ENCODE measurements at places on chromosomes 11 and 22.

DNA sequence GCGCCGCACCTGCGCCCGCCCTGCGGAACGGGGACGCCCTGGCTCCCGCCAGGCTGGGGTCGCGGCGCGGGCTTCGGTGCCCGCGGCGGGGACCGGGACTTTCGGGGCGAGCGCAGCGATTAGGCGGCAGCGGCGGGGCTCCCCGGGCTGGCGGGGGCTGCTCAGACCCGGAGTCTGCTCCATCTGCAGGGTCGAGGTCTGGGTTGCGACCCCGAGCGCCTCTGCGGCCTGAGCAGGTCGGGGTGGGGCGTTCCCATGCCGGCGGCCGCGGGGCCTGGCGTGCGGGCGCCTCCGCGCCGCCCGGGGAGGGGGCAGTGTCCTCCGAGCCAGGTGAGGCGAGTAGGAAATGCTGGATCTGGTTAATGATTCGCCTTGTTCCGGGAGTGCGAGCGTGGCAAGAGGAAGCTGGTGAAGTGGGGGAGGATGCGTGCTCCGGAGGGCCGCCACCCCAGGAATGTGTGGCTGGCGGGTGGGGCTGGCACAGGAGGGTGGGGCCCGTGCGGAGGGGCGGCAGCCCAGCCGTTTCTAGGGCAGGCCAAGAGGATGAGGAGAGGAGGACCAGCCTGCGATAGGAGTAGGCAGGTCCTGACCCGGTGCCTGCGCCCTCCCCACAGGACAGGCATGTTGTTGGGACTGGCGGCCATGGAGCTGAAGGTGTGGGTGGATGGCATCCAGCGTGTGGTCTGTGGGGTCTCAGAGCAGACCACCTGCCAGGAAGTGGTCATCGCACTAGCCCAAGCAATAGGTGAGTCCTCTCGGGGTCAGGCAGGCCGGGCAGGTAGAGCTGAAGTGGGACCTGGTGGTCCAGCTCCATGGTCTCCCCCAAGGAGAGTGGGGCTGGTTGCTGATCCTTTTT, 606 bp downstream of the RASSF7 start:
- DNase-seq, result no peak

DNA sequence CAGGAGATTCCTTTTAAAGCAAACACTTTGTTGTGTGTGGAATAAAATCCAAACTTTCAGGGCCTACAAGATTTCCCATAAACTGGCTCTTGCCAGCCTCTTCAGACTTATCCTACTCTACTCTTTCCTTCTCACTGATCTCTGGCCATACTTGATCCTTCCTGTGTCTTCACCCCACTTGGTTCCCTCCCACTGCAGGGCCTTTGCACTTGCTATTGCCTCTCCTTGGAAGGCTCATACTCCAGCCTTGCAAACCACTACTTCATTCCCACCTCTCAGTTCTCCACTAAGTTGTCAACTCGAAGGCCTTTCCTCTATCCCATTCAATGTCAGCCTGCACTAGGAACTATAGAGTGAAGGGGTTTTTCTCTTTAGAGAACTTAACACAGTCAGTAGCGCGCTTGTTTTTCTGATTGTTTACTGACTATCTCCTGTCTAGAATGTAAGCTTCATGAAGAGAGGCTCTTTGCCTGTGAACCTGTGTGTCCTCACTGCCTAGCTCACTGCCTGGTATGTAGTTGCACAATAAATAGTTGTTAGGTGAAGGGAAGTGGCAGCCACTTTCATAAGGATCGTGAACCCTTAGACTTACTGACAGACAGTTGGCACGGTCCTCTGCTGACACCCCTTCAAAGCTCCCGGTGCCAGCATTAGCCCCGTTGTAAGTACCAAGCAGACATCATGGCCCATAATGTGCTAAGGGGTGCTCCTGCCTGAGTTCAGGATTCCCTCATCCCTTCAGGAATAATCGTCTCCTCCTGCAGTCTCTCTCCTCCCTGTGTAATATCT, 833 bp upstream of the ME3 start:
- DNase-seq, result no peak

- no peak for DNase-seq
These were observed 603.9 kb upstream of the CADM1 start for GRCh38 chr11:116108161-116108560.

DNA sequence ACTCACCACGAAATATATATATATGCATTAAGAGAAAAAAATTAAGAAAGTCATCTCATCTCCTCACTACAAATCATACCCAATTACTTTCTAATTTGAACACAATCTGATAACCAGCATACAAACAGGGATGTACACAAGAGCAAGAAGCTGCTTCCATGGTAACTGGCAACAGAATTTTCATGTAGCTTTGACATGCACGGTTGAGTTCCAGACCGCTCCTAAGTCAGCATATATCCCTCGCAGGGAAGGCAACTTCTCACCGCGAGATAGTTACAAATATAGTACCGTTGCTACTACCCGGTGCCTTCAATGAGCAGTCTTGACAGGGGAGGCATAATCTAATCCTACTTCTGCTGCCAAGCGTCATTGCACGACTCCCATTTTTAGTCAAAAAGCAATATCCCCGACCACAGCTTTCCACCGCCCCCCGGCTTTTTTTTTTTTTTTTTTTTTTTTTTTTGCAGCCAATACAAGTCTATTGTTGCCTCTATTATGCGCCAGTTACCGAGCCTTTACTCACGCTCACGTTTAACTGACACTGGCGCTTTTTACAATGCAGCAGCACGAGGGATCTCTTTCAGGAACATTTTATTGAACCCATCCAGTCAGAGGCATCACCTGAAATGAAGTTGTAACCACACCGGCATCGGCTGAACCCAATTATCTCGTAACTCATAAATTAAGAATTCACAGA, 2.2 kb downstream of the CADM1 start:
- no peak for DNase-seq

DNA sequence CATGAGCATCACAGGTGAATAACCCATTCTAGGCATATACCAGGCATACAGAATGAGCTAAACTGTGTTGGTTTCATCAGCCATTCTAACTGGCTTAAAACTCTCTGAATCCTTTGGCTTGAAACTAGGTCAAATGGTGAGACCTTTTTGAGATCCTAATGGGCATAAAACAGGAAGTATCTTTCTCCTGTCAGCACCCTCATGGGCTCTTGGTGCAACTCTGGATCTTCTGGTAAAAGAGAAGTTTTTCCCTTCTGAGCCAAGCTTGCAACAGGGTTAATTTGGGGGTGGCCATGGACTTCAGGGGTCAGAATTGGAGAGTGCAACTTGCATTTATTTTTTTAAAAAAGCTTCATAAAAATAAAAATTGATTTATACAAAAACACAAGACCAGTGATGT, 67.9 kb upstream of the GRAMD1B start:
- DNase-seq, result no peak

GRCh38 chr11:96390488-96390792, 627 bp downstream of the JRKL start:
- DNase-seq, result no peak

DNA sequence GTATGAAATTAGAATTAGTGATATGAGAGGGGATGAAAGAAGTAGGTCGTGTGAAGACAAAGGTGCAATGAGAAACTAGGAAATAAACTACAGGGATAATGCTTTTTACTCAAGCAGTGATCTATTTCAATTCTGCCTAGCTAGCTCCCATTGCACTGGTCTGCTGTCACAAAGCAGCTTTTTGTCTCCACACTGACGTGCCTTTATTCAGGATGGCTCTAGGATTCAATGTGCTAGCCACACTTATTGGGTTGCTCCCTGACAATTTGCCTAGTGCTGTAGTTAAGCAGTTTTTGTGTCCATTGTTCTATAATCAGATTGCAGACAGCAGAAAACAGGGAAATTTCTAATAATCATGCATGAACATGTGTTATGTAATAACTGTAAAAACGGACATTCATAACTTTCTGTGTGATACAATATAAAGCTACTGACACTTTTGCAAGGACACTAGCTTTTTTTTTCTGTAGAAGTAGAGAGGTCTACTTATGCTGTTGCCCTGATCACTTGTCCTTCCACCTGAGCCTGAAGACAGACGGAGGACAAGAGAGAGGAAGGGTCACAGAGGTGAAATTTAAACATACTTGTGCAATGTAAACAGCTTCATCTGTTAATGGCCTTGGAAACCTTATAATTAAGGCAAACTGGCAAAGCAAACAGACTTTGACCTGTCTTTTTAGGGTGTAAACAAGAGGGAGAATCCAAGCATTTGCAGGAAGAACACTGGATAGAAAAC, 269.6 kb downstream of the LRRC4C start:
- DNase-seq, result no peak

- DNase-seq, result no peak
These were observed 544.4 kb downstream of the MIAT start for GRCh38 chr22:27201741-27202140.

DNA sequence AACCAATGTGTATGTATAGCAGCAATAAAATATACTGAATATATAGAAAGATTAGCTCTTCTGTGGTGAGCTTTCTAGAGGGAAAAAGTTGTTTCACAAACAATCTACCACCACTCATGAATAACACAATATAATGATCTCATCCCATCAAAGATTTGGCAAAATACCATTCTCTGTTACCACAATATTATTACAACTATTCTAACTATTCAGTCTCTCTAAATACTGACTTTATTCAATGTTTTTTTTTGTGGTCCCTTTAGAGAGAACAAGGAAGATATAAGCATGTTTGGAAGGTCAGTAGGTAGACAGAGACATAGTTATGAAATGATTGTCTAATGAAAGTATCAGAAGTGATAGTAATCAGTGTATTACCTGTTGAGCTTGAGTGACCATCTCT, 7.8 kb downstream of the CCDC90B start:
- DNase-seq, result no peak

- no peak for DNase-seq
These were observed 6.9 kb upstream of the TIMP3 start for GRCh38 chr22:32794449-32795213.

GRCh38 chr11:65653229-65654225, 9.2 kb downstream of the RELA start:
- DNase-seq, result no peak

DNA sequence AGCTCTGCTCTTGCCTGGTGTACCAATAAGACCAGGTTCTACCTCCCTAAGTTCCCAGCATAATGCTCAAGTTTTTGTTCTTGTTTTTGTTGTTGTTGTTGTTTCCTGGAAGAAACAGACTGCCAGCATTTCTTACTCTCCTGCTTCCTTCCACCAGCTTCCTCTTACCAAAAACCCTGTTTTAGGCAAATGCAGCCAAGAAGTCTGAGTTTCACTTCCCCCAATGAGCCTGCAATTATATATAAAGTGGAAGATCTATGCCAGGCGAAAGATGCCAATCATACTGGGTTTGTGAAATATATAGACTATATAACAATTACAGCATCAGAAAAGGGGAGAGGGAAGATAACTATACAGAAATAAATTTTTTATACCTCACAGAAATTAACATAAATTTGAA, 931.5 kb upstream of the FAT3 start:
- no peak for DNase-seq

DNA sequence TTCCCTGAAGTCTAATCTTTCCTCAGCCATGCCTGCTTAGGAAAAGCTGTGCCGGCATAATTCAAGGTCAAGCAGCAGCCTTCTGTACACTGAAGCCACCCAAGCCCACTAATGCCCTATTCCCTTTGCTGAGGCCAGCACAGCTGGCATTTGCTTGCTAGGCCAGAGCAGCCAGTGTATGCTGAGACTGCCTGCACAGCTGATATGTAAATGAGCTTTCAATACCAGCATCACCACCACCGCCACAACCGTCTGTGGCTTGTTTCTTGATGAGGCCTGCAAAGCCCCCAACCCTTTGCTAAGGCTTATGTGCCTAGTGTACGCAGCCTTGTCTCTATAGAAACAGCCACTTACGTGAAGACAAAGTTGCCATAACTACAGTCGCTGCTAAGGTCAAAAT, 56.3 kb upstream of the TNRC6B start:
- DNase-seq, result peak; percentile 24

DNA sequence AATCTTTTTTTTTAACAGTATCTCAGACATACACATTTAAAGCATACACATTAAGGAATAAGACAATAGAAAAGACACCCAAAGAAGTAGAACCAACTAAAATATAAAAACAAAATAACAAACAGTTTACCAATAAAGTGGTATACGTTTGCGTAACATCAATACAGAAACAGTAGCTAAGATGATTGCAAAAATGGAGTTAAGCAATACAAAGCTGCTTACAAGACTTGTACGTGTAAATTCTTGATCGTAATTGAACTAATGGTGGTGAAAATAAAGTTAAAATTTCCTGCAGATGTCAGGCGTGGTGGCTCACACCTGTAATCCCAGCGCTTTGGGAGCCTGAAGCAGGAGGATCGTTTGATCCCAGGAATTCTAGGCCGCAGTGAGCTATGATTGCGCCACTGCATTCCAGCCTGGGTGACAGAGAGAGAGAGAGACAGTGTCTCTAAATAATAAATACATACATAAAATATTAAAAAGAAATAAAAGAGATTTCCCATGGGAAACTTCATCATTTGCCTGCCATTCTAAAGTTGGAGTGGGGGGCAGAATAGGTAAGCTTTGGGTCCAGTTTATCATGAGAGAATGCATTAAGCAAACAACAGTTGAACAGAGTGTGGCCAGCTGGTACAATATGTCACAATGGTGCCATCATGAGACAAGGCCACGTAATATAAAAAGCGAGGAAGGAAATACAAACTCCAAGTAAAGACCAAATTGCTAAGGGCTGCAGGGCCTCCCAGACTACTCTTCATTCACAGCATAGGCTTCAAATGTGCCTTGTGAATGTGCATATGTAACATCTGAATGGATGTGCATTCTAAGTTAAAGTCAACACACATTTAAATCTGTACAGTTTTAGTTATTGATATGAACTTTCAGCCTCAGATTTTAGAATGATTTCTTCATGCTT, 38.9 kb upstream of the EED start:
- DNase-seq, result no peak

DNA sequence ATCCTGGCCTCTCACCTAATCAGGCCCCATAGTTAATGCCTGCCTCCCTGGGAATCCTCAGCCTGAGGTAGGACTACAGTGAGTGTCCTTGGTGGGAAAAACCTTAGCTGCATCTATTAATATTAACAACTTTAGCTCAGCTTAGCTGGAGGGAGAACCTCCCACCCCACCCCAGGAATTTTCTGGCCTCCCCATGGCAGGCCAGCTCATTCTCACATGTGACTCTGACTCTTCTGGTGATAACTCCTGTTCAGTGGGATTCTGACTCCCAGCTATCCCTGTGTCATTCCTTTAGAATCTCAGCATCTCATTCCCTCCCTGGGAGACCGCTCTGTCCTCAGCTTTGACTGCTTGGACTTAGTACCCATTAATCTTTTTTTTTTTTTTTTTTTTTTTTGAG, 14.5 kb downstream of the ART5 start:
- DNase-seq, result no peak

DNA sequence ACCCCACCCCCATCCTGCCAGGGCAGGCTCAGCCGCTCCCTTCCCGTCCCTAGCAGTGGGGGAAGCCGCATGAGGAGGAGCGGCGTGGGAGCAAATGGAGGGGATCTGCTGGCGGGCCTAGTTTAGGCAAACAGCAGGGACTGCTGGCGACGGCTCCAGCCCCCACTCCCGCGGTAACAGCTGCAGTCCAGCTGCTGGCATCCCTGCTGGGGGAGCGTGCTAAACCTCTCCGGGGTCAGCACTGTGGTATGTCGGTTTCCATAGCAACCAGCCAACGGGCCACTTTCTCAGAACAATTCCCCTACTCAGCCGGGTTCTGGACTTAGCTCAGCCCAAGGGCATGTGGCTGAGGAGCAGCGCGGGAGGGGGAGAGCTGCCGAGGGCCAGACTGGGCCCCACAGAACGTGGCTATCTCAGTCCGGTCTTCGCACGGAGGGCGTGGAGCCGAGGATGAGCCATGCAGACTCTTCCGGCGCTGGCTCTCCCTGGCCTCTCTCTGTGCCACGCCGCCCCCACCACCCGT, 98.8 kb downstream of the PKNOX2 start:
- no peak for DNase-seq

- DNase-seq, result no peak
These were observed 147.0 kb downstream of the CRYBB2 start for GRCh38 chr22:25366408-25366807.

Measured in activated naive CD8-positive, alpha-beta T cell treated with anti-CD3 and anti-CD28 coated beads for 36 hours (primary cell).